ENCODE measurements at places on chromosomes 16 and 17.

DNA sequence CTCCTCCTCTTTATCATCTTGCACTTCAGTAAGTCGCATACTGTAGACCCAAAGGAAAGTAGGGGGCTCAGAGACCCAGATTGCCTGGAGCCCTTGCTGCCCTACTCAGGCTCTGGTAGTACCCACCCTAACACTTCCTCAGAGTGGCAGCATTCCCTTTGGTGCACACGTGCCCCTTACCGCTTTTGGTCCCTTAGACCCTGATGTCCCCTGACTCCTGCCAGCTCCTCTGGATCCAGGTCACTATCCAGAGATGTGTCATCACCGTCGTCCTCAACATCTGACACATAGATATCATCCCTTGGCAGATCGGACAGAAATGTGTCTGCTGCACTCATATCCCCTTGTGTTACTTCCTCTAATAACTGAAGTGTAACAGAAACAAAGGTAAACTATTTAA is 5.4 kb upstream of the PSMC5 start:
- DNase-seq: no peak

- no peak for DNase-seq
Observed at GRCh38 chr17:10224582-10225195, 26.3 kb upstream of the GAS7 start.

DNA sequence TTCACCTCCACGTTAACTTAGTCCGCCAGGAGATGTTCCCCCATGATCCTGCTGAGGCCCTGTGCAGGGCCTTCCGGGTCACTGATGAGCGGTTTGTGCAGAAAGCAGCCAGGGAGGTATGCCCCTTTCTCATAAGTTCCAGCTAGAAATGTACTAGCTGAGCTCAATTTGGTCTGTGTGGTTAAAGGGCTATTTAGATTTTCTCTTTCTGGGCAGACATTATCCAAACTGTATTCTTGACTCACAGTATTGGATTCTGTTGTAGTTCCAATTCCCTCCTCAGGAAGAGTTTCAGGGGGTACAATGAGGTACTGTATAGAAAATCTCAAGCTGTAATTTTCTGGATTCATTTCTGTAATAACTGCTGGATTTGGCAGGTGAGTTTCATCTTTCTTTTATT is 137.1 kb downstream of the TRIM37 start:
- no peak for DNase-seq

DNA sequence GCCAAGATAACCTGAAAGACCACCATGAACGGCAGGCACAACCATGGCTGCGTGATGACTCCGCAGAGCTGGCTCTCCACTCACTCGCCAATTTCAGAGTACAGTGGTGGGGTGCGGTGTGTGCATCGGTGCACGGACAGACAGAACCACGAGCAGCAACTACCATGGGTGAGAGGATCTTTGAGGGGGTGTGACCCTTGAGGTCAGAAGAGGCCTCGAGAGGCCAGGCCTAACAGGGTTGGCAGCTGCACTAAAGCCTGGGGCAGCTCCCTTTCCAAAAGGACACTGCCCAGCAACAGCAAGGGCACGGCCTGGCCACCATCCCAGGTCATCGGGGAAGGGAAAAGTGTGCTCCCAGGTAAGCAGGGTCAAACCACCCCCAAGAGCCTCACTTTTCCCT is 1.9 kb upstream of the ECI1 start:
- DNase-seq: no peak

DNA sequence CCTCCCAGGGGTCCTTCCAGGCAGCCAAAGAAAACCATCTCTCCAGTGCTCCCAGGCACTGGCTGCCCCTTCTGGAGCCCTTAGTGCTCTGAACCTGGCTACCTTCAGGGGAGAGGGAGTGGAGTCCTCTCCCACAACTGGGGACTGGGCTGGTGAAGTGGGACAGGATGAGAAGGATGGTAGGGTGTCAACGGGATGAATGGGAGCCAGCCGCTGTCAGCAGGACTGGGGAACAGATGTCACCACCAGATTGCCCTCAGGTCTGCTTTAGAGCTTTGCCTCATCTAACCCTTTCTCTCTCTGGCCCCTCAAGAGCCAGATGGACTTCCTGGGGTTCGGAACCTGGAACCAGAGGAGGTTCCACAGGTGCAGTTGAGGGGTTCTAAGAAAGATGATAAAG is 488 bp upstream of the SEBOX start:
- DNase-seq: no peak

DNA sequence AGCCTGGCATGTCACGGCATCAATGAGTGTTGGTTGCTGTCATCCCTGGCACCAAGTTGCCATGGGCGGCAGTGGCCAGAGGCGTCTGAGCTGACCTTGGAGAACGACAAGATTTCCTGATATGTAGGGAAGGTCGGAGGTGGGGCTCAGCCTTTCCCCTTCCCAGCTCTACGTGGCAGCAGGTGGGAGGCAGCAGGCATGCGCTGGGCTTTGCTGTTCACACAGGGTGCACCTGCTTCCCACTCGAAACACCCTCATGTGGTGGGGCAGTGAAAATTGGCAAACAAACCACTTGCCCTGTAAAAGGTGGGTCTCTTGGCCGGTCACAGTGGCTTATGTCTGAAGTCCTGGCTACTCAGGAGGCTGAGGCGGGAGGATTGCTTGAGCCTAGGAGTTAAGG is 12.3 kb upstream of the TFAP4 start:
- DNase-seq: no peak

- DNase-seq: no peak
Observed at GRCh38 chr17:78532922-78533640, 44.1 kb downstream of the DNAH17 start.

- DNase-seq: no peak
Observed at GRCh38 chr16:16073891-16074881, 124.8 kb downstream of the ABCC1 start.
